ENCODE measurements at places on chromosomes 2 and 18.

- DNase-seq: no peak
These were observed 320.1 kb downstream of the ALK start for GRCh38 chr2:29601321-29601720.

- no peak for DNase-seq
These were observed 7.9 kb upstream of the CKAP2L start for GRCh38 chr2:112772322-112772721.

- DNase-seq: no peak
These were observed 54.3 kb downstream of the ST3GAL5 start for GRCh38 chr2:85834466-85834865.

DNA sequence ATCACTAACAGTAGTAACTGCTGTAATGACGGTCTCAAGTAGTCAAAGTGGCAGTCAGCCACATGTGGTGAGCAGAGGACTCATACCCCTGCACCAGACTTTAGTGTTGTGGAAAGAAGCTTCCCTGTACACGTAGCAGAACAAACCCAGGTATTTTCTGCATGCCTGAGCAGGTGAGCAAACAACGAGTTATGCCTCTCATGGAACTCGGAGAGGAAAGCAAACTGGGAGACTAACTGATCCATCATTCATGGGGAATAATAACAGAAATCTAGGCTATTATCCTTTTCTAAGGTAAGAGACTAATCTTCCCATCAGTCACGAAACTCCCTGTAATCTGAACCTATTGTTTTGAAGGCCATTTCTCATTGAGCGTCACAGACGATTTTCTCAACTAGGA is 1495.2 kb upstream of the NXPH2 start:
- DNase-seq: no peak

DNA sequence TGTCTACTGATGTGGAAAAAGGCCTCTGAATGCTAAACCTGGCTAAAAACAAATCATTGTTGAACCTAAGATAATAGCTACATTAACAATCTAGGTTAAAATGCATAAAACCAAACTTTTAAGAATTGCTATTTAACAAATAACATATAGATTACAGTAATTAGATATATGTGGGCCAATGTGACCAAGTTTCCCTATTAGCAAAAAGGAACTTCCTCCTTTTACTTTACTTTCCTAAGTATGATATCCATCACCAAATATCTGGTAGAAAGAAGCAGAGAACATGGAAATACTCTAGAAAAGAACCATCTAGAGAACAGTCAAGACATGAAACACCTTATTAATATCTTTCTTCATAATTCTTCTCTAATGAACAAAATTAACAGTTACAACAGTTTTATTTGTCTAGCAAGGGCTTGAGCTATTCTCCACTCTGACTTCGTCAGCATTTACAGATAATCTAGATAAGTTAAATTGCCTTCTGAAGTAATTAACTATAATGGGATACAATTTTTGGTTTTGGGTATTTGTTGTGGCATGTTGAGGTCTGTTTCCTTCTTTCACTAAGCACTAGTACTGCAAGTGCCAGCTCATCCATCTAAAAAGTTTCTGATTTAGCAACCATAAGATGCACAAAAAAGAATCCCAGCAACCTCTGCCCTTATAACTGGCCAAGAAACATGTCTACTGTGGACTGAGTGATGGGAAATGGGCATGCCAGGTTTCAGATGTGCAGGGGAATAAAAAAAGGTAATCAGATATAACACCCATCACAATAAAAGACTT is 53.3 kb downstream of the MEMO1 start:
- no peak for DNase-seq

GRCh38 chr2:231353469-231353868 is 42.0 kb upstream of the B3GNT7 start:
- no peak for DNase-seq

DNA sequence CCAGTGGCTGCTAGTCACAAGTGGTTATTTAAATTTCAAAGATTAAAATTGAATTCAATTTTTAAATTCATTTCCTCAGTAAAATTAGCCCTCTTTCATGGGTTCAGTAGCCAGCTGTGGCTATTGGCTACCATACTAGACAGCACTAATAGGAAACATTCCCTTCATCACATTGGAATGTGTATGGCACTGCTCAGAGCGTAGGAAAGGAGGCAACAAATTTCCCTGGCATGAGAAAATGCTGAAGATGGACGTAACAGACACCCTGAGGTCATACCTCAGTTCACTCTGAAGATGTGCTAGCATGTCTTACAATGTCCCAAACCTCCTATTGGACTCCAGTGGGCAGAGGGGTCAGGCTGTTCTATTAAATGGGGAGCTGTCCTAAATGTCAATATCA is 96.4 kb downstream of the C1QL2 start:
- DNase-seq: no peak

- no peak for DNase-seq
These were observed 176.2 kb downstream of the LDLRAD4 start for GRCh38 chr18:13394801-13395200.

GRCh38 chr2:71697106-71698004 is 244.0 kb downstream of the DYSF start:
- no peak for DNase-seq

- DNase-seq: no peak
These were observed 16.2 kb upstream of the MBD2 start for GRCh38 chr18:54240629-54241107.

- DNase-seq: no peak
These were observed 199.0 kb downstream of the LPIN1 start for GRCh38 chr2:11945139-11946126.

Data from left hindlimb (tissue), 1 donor.